GM23338 (cell line): ENCODE measurements at places on chromosomes 5 and 9.
A peak's percentile ranks its signal among the peaks of the same experiment; 100 is the strongest.

- DNase-seq = no peak
Observed at GRCh38 chr5:80804332-80804731, 149.5 kb upstream of the DHFR start.

DNA sequence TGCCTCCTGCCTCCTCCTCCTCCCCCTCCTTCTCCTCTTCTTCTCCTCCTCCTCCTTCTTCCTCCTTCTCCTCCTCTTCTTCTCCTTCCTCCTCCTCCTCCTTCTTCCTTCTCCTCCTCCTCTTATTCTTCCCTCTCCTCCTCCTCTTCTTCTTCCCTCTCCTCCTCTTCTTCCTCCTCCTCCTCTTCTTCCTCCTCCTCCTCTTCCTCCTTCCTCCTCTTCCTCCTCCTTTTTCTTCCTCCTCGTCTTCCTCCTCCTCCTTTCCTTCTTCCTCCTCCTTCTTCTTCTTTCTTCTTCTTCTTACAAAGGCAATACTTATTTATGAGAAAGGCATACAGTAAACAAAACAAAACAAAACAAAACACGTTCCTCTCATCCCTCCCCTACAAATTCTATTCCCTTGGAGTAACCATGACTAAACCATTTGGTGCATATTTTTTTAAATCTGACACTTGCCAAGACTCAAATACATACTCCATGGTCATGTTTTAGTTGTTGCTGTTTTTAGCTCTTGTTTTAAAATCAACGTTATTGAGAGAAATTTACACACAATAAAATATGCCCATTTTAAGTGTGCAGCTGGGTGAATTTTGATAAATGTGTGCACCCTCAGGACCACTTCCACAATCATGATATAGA lies 135.6 kb downstream of the FOXD1 start:
- DNase-seq = no peak

DNA sequence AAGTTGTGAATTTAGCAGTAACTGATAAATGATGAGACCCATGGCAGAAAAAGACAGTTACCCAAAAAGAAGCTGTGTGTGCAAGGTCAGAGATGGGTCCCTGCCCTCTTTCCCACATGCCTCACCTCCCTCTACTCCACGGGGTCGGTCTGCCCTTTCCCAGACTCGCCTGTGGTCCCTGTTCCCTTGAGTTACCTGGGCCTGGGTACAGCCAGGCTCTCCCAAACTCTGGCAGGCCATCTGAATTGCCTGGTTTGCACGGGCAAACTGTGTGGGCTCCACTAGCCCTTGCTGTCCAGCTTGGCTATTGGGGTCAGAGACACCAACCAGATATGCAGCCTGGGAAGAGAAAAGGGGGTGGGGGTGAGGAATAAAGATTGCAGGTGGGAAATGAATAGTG lies 18.4 kb upstream of the TPM2 start:
- no peak for DNase-seq

- peak; percentile 54 for DNase-seq
Observed at GRCh38 chr5:171484460-171484899, 65.0 kb downstream of the FGF18 start.

GRCh38 chr5:132488590-132488989 lies 2.0 kb downstream of the IRF1 start:
- DNase-seq = no peak

GRCh38 chr5:95114305-95114704 lies 170.6 kb downstream of the MCTP1 start:
- no peak for DNase-seq

- DNase-seq = no peak
Observed at GRCh38 chr5:116563736-116564308, 10.8 kb downstream of the SEMA6A start.

DNA sequence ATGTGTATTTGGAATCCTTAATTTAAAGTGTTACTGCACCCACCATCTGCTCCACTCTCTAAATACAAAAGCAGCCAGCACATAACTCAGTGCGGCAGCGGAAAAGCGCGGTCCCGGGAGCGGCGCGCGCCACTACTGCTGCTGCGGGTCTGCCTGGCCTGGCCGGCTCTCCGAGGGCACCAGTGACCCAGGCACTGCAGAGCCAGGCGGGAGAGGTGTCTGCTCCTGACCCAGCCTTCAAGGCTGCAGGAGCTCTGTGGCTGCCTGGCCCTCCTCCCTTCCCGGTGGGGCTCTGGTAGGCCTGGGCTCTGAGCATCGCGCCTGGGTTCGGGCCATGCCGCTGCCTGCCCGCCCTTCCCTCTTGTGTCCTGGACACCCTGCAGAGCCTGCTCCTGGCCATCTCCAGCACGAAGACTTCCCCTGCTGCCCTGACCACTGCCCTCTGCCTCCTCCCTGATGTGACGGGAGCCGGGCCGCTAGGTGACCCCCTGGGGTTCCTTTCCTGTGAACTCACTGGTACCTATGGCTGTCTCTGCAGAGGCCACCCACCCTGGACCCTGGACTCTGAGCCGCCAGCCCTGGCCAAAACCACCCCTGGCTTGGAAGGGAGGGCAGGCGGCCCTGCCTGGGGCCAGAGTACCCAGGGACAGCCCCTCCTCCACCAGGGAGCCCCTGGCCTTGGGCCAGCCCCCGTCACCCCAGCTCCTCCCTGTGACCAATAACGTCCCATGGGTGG lies 32.8 kb upstream of the UBAC1 start:
- DNase-seq = no peak

DNA sequence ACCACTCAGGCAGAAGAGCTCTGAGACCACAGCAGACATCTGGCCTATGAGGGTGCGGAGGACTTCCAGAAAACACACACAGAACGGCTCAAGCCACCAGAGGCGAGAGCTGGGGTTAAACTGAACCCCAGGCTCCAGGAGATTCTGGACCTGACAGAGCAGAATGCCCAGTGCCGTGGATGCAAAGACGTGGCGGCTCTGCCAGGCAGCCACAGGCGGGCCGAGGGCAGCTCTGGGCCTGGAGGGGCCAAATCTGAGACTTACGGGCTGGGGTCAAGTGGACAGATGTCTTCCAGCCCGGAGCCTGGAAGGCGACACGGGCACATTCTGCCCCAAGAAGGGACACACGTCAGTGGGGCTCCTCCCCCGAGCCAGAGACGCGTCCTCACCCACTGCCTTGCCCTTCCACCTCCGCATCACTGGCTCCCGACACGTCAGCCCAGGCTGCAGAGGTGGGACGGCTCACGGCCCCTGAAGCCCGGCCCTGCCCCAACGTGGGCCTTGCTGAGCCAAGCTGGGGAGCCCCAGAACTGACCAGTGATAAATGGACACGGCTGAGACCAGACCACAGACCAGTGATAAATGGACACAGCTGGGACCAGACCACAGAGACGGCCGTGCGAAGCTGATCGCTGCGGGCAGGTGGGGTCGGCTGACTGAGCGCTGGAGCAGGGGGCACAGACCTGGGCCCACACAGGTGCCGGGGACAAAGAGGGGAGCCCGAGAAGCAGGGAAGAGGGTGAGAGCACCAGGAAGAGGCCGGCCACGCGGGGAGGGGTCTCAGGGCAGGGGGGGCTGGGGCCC lies 40.9 kb upstream of the NSMF start:
- DNase-seq = no peak

- DNase-seq = no peak
Observed at GRCh38 chr5:158877124-158877581, 222.6 kb downstream of the EBF1 start.

DNA sequence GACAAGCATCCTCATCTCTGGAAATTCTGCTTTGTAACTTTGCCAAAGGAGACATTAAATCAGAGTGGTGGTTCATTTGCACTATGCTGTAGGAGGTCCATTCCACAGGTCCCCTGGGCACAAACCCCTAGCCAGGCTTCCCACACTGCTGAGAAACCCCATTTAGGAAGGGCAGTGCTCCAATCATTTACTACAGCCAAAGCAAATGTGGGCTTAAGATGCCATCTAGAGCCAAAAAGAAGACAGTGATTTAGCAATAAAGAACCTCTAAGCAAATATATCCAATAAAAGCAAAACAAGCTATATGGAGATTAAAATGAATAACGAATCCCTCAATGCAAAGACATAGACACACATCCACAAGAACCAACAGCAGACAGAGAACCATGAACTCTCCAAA lies 129.0 kb upstream of the ALDH1B1 start:
- peak; percentile 48 for DNase-seq

- DNase-seq = no peak
Observed at GRCh38 chr9:119483153-119483552, 113.9 kb upstream of the BRINP1 start.

DNA sequence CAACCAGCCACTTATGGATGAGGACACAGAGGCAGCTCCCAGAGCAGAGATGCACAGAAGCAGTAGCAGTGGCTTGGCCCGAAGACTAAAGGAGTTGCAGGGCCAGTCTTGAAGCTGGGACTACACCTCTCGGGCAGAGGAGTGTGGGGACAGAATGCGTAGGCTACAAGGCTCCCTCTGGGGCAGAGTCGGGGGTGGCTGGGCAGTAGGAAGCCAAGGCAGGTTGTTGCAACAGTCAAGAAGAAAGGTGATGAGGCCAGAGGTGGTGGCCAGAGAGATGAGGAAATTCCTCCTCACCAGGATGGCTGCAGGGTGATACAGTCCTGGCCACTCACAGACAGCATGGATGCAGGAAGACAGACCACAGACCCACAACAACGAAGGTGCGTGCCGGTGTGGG lies 4.9 kb upstream of the N4BP3 start:
- DNase-seq = no peak
